ENCODE measurements at places on chromosomes 3 and 15.

- no peak for DNase-seq
Observed at GRCh38 chr3:159823780-159824179, 164.9 kb upstream of the IL12A start.

- no peak for DNase-seq
Observed at GRCh38 chr3:138270245-138270644, 59.4 kb downstream of the NME9 start.

DNA sequence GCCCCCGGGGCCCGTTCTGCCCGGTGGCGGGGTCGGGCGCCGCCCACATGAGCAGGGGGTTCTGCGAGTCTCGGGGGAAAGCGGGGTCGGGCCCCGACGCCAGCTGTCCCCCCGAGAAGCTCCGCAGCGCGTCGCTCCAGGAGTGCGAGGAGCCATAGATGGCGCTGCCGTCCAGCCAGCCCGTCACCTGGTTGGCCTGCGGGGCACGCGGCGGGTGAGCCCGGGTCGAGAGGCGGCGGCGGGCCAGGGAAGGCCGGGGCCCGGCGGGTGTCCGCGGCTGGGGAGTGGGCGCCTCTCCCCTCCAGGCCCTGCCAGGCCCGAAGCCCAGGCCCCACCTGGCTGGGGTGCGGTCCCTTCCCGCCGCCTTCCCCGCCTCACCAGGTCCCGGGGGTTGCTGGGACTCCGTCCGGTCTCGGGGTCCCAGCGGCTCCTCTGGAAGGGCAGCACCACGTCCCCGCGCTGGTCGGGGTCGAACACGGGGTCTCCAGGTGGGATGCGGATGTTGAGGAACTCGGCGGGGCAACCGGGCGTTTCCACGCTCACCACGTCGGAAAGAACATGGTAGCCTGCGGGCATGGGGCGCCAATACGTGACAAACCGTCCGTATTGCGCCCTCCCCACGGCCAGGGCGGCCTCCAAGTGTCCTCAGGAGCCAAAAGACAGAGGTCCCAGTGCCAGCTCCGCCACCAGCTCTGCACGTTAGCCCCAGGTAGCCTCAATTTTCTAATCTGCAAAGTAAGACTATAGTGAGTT is 2.4 kb downstream of the DUOX2 start:
- no peak for DNase-seq

DNA sequence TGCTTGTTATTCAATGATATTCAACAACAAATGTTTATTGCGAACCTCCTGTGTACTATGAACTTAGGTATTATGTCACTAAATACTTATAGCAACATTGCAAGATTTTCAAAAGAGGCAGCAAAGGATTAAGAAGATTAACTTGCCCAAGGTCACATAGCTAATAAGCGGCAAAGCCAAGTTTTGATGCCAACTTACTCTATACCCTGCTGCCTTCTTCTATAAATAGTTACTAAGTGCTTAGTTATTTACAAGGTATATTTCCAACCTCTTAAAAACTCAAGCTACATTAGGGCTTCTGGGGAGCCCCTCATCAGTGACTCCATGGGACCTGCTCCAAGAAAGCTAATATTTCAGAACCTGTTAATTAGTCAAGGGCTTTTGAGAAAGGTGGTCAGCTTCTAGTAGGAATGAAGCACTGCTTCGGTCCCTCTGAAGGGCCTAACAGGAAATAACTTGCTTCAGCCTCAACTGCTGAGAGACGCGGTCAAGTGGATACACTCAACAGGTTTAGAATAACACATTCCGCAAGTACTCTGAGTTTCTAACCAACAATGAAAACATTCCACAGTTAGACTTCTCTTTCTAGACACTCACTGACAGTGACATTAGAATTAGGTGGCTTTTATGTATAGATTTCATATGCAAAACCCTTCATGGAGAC is 125.5 kb downstream of the DGKG start:
- DNase-seq: no peak

DNA sequence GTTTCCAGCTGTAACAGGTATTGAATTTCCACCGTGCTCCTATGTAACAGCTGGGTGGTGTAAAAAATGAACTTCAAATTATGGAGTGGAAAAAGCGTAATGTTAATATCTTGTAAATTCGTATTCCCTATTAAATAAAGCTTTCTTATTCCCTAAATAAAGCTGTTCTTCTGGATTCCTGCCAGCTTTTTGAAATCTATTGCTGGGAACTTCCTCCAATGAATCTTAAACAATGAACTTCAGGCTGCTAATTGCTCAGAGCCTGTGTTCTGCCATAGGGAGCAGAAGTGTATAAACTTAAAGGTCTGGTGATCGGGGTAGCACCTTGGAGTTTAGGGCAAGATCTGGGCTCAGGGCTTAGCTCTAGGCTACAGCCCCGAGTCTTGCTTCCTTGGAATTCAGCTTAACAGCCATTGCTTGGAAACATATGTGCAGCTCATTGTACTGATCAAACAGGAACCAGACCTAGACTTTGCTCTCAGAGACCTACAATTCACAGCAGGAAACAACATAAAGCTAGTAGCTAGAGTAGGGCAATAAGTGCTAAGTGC is 1.4 kb downstream of the ARL14 start:
- DNase-seq: no peak

DNA sequence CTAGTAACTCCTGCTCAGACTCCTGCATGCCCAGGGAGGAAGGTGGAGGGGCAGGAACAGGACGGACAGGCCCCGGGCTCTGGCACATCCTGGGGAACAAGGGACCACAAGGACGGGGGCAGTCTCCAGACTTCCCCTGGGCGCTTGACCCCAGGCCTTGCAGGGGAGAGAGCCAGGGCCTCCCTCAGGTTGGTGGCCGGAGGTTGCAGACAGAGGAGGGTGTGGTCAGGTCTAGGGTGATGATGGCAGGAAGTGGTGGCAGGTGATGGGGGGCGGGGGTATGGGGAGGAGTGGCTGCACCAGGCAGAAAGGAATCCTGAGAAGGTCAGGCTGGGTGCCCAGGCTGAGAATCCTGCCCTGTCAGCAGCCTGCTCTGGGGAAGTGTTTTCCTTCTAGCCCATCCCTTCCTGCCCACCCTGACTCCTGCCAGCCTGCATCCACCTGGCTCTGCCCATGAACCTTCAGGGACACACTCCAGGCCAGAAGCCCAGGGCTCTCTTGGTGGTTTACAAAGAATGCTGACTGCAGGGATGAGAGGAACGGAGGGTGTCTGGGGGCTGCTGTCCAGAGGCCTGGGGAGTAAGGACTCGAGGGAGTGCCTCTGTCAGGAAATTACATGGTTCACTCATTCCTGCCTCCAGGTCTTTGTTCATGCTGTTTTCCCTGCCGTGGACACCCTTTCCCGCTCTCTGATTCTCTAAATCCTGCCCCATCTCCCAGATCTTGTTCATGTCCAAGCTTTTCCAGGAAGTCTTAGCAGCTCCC is 15.8 kb downstream of the LOXL1 start:
- peak; percentile 1 for DNase-seq

DNA sequence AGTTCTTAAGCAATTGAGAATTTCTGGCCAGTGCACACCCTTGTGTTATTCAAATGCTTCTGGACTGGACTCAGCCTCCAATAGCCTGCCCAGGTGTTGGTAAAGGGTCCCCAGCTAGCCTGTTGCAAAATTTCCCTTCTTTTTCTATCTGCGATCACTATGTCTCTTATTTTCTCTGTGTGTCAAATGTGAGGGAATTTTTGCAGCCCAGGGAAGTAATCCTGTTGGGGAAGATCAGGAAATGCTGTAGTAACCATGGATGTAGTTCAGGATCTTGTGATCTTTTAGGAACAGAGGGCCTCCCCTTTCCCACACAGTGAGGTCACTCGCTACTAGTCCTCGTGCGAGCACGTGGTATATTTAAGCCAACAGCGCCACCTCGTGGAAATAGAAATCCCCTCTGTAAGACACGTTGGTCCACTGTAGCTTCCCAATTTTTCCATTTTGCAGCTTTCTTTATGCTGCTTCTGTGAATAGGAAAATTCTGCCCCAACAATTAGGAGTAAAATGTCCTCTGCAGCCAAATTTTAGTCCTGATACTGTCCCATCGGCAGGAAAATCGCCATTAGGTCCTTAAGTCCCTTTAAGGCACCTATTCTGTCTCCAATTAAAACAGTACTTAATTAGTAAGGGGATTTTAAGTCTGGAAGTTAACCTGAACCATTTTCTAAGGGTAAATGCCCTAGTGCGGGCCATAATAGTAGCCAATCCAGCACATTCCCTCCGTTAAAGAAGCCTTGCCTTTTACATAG is 4.0 kb upstream of the SMCO1 start:
- no peak for DNase-seq

- no peak for DNase-seq
Observed at GRCh38 chr3:128222796-128223385, 69.6 kb downstream of the EEFSEC start.

GRCh38 chr15:26295336-26296085 is 432.4 kb upstream of the ATP10A start:
- DNase-seq: peak; percentile 8

DNA sequence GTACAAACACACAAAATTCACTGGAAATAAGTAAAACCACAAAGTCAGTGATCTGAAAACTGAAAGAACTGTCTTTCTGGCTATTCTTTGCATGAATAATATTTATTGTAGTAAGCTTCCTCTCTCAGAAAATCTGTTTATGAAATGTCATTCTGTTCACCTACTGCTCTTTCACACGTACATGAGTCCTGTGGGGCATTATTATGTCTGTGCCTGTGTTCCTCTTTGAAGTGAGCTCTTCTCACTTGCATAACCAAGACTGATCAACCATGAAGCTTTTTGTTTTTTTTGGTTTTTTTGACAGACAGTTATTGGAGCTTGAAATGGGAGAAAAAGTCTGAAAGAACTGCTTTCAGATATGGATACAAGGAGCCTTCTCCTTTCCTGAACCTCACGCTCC is 195.8 kb downstream of the PLCH1 start:
- DNase-seq: no peak

GRCh38 chr3:138888560-138888959 is 53.8 kb upstream of the PIK3CB start:
- DNase-seq: no peak

DNA sequence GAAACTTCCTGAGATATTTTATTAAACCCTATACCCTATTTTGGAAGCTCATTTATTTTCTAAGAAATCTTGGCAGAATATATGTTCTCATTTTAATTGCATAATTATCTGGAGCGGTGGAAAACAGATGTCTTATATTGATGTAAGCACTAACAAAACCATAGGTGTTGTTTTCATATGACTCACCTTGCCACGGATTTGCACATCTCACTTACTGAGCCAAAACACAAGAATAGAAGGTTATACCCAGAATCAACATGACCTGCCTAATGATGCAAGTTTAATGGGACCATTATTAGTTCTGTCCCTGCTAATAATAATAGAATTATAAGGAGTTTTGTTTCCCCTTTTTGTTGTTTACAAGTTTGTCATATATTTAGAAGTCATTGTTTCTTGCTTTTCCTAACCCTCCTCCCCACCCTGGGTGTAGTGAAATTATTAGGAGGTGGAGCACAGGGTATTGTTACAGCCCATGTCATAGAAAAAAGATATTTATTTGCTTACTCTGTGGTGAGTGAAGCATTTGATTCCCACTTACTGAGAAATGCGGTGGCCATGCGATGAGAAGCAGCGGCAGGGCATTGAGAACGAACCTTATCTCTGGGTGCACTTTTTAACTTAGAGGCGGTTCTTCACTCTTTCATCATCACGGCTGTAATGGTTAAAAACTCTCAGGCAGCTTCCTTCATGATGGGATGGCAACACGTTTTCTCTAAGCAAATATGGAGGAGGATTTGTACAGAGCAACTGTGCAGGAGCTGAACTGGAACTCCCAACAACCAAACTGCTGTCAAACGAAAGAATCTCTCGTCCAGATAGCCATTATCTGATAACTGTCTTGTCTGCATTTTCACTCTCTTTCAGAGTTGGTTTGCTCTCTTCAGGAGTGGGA is 521 bp downstream of the IL5RA start:
- DNase-seq: peak; percentile 24

- DNase-seq: no peak
Observed at GRCh38 chr3:187669675-187670504, at the start of gene SST. SST (minus strand) TSS chr3:187670394; CDS start chr3:187670291, 103 bp downstream.

GRCh38 chr3:47261301-47261700 is 21.3 kb downstream of the KIF9 start:
- DNase-seq: no peak

DNA sequence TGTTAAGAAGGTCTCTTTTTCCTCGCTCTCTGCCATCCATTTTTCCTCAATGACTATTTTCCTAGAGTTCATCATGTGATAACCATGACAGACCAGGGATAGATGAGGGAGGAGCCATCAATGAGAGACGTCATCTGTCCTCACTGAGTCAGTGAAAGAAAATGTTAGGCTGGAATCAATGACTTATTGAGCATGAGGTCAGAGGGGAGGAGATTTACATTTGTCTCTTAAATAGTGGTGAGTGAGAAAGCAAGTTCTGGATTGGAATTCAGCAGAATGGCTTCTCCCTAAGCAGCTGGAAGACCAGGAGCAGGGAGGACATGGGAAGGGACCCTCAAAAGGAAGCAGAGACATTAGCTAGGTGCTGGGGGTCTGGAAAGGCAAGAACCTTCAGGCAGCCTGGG is 28.2 kb upstream of the USP3 start:
- no peak for DNase-seq

- DNase-seq: no peak
Observed at GRCh38 chr3:40532252-40532651, 7.5 kb downstream of the ZNF621 start.

GRCh38 chr3:121436641-121437040 is 109.1 kb downstream of the POLQ start:
- no peak for DNase-seq

DNA sequence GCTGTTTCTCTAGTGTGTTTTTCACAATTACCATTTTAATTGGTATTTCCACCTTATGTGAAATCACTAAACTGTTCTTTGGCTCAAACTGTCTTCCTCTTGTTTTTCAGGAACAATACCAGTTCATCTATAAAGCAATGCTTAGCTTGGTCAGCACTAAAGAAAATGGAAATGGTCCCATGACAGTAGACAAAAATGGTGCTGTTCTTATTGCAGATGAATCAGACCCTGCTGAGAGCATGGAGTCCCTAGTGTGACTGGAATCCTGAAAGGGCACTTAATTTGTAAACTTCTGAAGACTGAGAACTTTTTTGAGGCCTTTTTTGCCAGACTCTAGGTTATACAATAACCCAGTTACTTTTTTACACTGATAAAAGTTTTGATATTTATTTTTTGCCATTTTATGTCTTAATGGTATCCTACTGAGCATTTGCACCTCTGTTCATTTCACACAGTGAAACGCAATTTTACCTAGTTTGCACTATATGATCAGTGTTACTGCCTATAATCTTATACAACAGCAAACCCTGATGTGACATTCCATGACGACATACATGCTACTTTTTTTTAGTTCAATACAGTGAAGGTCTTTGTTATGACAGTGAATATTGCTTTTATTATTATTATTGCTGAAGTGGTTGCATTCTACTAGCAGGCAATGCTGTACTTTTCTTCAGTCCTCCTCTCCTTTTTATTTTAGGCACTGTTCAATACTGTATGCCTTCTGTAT is 80.1 kb downstream of the FEZF2 start:
- no peak for DNase-seq

All from NCI-H748 treated with DMSO at 0.1 percent for 48 hours (cell line).